ENCODE measurements at places on chromosomes 12 and 14.

DNA sequence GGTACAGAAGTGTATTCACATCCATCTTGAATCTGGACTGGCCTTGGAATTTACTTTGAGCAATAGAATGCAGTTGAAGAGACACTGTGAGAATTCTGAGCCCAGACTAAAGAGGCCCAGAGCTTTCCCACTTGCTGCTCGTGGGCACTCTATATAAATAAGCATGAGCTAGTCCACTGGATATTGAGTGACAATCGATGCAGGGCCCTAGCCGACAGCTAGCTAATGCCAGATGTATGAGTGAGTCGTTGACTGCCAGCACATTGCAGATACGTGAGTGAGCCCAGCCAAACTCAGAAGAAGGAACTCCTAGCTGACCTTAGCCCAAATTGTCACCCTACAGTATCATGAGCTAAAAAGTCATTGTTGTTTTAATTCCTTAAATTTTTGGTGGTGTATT lies 24.9 kb downstream of the NAV3 start:
- DNase-seq = no peak

DNA sequence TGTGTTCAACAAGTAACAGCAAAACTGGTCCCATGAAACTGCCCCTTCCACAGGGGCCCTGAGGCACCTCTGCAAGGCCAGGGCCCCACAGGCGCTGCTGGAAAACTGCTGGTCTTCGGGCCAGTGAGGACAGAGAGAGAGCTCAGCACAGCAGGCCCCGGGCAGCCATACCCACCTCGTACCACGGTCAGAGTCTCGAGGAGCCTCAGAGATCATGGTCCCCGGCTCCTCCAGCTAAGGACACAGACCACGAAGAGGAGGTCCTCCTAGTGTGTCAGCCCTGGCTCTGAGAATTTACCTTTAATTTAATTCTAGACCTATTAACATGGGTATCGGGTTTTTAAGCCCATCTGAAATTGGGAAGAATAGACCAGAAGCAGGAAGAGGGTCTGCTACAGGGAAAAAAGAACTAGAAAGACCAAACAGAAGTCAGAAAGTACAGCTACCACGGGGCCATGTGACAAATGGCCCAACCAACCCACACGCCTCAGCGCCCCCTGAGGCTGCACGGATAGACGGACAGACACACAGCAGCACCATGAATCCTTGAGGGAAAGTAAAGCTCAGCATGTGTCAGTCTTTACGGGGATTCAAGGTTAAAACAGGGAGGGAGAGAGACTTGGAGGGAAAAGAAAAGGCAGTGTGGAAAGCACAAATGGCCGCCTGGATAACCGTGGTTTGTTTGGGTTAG lies 22.9 kb downstream of the ANKRD9 start:
- DNase-seq = no peak

DNA sequence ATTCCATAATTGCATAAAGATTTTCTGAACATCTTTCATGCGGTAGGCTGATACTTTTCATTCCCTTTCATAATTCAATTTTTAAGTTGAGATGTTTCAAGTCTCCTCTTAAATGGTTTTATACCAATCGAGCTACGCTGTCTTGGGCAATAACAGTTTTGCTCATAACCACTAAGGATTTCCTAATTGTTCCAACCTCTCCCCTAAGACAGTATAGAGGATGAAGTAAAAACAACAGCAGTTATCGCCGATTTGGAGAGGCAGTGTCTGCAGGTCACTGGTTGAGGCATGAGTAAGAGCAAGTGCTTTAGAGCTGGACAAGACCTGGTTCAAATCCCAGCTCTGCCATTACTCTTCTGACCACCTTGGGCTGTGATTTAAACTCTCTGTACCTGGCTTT lies 6.9 kb upstream of the MED13L start:
- no peak for DNase-seq

- no peak for DNase-seq
These were observed 37.7 kb downstream of the CFL2 start for GRCh38 chr14:34676516-34677211.

GRCh38 chr14:76584271-76584702 lies 177.0 kb upstream of the VASH1 start:
- DNase-seq = no peak

- no peak for DNase-seq
These were observed 13.4 kb downstream of the AGAP2 start for GRCh38 chr12:57724936-57725740.

DNA sequence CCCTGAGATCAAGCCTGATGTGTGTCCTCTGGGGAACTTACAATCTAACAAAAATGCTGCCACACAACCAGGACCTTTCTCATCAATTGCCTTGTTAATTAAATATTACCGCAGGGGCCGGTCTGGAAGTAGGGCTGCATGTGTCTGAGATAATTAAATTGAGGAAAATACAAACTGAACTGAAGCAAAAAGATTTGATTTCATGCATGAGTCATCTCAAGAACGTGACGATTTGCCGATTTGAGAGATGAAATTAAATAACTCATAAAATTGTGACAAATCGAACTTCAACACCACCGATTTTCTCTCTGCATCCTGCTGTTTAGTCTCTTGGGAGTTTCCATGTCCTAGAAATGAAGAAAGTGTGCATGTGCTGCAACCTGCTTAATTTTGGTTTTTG lies 94.6 kb upstream of the DAAM1 start:
- no peak for DNase-seq

DNA sequence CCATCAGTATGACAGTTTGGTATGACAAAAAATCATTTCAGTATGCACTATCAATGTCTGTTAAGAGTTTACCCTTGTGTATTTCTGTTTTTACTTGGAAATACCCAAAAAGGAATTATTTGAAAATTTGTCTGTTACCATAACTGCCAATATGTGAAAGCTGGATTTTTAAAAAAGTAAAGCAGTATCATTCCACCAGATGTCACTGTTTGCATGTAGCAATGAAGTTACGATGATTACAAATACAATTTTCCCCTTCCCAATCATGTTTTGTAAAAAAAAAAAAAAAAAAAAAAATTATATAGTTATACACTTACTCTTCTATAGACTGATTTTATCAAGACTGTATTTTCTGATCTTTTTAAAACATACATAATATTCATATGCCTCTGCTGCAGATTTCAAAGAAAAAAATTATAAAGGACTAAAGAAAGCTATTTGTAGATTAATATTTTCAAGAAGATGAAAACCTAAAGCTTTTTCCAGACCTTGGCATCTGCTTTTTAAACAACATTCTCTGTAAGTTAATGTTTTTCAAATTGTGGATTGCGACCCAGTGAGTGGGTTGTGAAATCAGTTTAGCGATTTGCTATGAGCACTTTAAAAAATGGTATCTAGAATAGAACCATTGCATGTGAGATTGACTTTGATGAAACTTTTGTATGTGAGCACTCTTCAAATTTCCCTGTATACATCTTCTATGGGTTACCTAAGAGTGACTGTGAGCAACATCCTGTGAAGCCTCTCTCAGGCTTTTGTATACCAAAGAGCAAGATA lies 114.2 kb downstream of the TTC6 start:
- DNase-seq = no peak

- no peak for DNase-seq
These were observed 10.7 kb upstream of the GALNT6 start for GRCh38 chr12:51401900-51402299.

DNA sequence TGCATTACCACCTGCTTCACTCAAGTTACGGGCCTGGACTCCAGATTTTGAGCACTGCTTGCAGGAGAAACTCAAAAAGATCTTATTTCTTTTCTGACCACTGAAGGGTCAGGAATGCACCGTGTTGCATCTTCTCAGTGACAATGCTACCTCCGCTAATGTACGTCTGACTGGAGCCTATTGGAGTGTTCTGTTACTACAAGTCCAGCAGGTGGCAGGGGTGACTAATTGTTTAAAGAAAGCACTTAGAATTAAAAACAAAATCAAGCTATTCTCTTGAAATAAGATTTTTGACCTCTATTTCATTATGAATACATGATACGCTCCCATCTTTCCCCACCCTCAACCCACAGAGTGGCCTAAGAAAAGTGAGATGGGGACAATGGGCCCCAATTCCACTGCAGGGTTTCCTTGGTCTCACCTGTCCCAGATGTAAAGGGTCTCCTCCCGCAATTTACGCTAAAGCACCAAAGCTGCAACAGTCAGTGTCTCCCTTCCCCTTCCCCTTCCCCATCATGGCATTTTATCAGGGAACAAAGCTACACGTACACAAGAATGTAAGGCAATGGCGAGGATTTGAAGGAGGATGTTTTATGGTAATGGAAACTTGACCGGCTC lies 2.2 kb downstream of the TBPL2 start:
- peak; percentile 8 for DNase-seq

GRCh38 chr14:31232081-31232480 lies 24.5 kb upstream of the HECTD1 start:
- no peak for DNase-seq

- DNase-seq = peak; percentile 72
These were observed 53.1 kb downstream of the SYNE3 start for GRCh38 chr14:95463171-95463901.

DNA sequence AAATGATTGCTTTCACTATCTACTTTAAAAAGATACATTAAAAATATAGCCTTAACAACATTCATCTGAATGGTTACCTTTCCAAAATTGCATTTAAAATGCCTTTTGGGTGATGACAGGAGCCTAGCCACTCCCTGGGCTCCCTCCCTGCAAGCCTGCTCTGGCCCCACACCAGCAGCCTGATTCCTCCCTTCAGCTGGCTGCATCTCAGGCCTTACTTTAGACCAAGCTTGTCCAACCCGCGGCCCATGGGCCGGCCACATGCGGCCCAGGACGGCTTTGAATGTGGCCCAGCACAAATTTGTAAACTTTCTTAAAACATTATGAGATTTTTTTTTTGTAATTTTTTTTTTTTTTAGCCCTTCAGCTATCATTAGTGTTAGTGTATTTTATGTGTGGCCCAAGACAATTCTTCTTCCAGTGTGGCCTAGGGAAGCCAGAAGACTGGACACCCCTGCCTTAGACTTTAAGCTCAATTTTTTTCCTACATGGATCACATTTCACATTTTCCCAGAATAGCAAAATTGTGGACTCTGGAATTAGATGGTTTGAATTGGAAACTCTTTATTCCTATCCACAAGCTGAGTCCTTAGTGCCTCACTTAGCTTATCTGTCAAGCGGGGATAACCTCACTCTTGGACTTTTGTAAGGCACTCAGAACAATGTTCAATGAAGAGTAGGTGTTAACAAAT lies 124.4 kb downstream of the MYRFL start:
- DNase-seq = no peak
